ENCODE measurements at places on chromosomes 7 and 10. TPM values are rescaled to one million over a fixed set of nuclear protein-coding genes. Genes with fewer than 3 reads are reported as not detected.

Gene GRM3
- not detected for total RNA-seq

Gene OR6V1
- not detected for total RNA-seq

Gene RASSF4
- total RNA-seq, result 40.0 TPM

Gene BEND7
- 6.9 TPM for total RNA-seq

Gene GIMAP1
- 21.2 TPM for total RNA-seq

Gene SPAM1
- total RNA-seq, result not detected

Gene SEMA4G
- 2.1 TPM for total RNA-seq

Gene RPP30
- 141 TPM for total RNA-seq

Gene ZNF467
- total RNA-seq, result 42.3 TPM

All from ascending aorta (tissue), 2 donors.